Stimulated activated CD4-positive, alpha-beta T cell treated with anti-CD3 and anti-CD28 coated beads, Interleukin-1b, Interleukin-23, amount 100 ng/mL, for 1 hour (primary cell): ENCODE measurements at places on chromosomes 11 and 22.
A peak's percentile ranks its signal among the peaks of the same experiment; 100 is the strongest.

DNA sequence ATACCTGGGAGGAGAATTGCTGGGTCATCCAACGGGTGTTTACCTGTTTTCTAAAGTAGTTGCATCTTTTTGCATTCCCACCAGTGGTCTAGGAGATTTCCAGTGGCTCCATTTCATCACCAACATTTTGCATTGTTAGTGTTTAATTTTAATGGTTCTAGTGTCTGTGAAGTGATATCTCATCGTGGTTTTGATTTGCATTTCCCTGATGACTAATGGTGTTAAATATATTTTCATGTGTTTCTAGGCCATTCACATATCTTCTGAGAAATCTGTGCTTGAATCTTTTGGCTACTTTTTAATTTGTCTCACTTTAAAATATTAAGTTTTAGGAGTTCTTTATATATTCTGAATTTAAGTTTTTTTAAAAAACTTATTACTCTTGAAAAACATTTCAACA, 439.6 kb downstream of the TMEM135 start:
- no peak for DNase-seq

DNA sequence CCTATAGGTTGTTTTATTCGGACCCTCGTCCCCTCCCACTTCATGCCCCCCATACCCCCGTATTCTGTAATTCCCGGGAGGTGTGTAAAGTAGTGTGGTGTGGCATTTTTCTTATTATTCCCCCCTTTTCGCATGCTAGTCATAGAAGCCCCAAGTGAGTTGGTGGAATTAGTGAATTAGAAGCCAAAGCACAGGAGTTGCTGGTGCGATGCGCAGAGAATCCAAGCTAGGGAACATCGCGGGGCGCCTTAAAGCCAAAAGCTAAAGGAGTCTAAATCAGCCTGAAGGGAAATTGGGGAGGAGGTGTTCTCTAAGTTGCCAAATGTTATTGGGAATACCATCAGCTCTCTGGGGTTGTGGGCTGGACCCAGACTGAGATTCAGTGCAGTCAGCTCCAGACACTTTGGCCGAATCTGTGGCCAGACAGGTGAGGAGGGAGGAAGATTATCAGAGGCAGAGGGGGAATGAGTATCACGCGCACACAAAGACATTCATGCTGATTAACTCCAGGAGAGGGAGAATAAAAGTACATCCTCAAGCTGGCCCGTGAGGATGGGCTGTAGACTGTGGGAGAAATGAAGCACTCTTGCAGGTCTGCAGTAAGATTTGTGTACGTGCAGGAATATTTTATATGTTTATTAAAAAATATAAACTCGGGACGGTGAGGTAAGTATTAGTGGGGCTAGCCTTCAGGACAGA, 102.8 kb upstream of the HSD17B12 start:
- DNase-seq, result no peak

- no peak for DNase-seq
These were observed 35.1 kb upstream of the PRSS23 start for GRCh38 chr11:86765203-86765602.

- DNase-seq, result no peak
These were observed 4.2 kb upstream of the HBD start for GRCh38 chr11:5238486-5238885.

DNA sequence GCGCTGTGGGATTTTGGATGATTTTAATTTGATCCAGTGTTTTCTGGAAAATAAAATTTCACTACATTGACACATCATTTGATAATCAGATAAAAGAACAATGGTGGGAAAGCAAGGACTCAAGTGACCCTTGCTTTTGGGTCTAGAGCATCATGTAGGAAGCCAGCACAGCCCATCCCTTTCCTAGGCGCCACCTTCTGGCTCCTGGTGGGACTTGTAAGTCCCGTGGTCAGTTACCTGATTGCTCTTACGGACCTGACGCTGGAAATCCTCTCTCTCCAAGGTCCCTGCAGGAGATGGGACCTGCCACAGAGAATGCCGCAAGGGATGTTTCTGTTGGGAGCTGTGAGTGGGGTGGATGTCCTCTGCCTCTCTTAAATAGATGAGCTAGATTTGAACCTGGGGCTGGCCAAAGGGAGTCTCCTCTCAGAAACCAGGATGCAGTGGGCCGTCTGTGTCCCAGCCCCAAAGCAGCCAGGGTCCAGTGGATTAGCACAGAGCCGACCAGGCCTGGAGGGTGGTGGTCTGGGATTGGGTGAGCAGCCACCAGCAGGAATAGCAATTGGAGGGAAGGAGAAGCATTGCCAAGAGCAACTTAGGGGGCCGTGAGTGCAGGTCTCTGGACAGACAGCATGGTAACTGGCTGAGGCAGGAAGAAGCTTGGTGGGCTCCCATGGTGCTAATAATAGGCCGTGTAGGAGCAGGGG, 21.7 kb downstream of the TIMP3 start:
- DNase-seq, result no peak

DNA sequence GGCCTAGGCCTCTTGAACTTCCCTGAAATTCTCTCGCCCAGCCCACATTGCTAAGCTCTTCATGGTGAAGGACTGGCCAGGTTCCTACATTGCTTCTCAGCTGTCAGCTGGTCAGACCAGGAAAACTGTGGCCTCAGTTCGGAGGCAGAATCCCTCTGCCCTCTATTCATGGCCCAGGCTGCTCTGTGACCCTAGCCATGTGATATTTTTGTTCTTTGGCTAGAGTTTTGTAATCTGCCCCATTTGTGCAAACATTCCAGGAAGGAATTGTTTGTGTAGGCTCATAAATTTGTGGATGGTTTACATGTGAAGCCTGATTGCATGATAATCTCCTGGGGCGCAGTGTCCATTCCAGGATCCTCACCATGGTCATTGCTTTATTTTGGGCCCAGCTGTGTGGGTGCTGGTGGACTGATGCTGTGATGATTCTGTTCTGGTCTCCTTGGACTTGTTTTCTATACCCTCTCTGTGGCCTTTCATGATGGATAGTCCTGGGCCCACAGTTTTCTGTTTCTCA, 149.1 kb upstream of the E2F8 start:
- no peak for DNase-seq

GRCh38 chr22:25964961-25965730, 204.1 kb upstream of the SEZ6L start:
- no peak for DNase-seq

GRCh38 chr11:1574238-1574932, 2.3 kb upstream of the DUSP8 start:
- DNase-seq, result peak; percentile 37

DNA sequence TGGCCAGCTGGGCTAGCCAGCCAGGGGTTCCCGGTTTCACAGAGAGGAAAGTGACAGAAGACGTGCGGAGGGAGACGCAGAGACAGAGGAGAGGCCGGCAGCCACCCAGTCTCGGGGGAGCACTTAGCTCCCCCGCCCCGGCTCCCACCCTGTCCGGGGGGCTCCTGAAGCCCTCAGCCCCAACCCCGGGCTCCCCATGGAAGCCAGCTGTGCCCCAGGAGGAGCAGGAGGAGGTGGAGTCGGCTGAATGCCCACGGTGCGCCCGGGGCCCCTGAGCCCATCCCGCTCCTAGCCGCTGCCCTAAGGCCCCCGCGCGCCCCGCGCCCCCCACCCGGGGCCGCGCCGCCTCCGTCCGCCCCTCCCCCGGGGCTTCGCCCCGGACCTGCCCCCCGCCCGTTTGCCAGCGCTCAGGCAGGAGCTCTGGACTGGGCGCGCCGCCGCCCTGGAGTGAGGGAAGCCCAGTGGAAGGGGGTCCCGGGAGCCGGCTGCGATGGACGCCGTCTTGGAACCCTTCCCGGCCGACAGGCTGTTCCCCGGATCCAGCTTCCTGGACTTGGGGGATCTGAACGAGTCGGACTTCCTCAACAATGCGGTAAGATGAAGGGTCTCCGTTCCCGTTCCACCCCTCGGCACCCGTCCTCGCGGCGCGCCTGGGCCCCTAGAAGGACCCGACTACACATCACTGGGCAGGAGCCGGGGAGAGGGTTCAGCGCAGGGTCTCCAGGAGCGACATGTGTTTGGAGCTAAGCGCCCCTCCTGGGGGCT, at the start of gene CREB3L1:
TSS of gene CREB3L1 (plus strand) at position 41 of the 765 bp plus-strand sequence. CDS start at position 491, 450 bp downstream.
- DNase-seq, result no peak

- DNase-seq, result no peak
These were observed 668.2 kb upstream of the TENM4 start for GRCh38 chr11:80109031-80109430.

- DNase-seq, result no peak
These were observed 54.6 kb downstream of the GAB4 start for GRCh38 chr22:16953206-16954059.

DNA sequence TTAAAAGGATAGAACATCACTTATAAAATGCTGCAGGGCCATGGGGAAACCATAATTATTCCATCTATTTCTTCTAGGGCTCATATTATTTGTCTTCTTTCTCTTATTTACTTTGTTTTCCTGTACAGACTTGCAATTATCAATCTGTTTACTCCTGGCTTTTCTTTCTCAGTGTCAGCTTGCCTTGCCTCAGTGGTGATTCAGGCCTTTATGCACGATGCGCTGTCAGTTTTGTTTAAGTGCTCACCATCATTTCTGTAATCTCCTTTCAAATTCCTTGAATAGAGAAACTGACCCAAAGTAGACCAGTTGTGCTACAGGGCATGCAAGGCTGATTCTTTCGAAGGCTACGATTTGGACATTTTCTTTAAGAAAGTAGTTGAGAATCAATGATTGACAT, 4.7 kb downstream of the PDHX start:
- DNase-seq, result no peak

GRCh38 chr11:45208135-45208534, 61.7 kb downstream of the PRDM11 start:
- no peak for DNase-seq

DNA sequence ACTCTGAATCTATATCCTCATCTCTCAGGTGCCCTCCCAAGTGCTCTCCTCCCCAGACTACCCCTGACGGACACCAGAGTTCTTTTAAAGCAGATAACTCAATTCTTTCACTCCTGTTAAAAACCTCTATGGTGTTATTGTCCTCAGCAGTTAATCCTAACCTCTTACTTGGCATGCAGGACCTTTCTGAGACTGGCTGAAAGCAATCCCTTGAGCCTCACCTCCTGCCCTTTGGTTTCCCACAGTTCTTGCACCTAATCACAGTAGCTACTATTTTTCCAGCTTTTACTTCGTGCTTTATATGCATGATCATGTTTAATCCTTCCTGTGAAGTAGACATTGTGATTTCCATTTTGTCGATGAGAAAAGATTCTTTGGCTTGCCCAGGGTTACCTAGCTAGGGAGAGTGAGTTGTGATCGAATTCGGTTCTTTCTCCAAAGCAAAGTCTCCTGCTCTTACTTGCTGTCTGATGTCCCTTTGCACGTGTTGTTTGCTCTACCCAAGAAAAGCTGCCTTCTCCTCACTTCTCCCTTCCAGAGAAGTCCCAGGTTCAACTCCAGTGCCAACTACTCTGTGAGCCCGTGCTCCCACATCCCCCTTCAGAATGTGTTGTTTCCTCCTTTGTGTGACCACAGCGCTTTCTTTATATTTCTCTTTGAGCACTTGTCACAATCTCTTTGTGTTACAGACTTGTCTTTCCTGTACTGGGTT, 2.1 kb downstream of the UBE2L3 start:
- DNase-seq, result no peak

DNA sequence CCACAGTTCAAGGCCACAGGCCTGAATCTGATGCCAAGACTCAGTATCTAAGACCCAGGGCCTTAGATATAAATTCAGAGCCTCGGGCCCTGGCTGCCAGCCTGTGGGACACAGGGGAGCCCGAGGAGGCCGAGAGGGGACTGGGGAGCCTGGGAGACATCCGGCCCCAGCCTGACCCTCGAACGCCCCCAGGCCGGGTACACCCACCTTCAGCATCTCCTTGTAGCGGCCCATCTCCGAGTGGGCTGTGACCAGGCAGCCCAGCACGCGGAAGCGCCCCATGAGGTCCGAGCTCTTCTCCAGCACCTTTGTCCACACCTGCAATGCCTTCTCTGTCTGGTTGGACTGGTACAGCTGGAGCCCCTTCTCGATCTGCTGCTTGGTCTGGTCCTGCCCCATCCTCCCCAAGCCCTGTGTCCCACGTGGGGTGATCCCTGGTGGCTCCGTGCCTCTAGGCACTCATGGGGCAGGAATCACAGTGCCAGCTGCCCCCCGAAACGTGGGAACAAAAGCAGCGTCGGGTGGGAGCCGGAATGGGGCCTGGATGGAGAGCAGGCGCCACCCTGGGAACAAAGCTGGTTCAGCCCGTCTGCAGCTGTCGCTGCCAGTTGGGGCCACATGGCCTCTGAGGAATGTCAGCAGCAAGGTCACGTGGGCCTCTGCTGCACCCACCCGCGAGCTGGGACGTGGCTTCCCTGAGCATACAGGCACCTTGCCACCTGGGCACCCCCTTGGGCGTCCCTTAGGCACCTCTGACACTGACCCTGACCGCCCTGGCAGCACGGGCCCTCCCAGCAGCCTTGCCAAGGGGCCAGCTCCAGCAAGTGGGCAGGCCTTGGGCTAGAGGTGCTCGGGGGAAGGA, at the start of gene RAPSN:
TSS of gene RAPSN (minus strand) at position 571 of the 862 bp plus-strand sequence. CDS start at position 399, 172 bp downstream.
- DNase-seq, result no peak

DNA sequence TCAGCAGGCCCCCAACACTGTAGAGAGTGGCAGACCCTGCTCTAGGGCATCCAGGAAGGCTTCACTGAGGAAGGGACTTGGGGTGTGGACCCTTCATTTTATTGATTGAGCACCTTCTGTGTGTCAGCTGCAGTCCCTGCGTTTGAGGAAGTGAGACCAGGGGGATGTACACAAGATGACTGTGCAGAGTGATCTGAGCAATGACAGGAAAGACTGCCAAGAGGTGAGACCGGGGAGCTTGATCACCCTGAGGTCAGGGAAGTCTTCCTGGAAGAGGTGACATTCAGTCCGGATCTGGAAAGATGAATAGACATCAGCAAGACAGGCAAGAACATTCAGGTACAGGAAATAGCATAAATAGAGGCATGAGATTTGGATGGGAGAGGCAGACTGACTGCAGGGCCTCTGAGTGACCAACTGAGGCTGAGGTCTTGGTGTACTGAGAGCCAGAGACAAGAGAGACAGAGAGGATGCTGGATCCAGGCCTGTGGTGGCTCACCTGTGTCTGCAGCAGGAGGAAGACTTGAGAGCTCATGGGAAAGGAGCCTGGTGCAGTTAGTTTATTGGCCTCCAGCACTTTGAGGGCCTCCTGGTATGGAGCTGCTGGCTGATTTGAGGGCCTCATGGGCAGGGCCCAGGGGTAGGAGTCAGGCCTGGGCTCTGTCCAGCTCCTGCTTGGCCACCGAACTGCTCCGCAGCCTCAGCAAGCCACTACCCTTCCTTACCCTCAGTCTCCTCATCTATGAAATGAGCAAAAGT, 5.2 kb downstream of the DGAT2 start:
- DNase-seq, result no peak

DNA sequence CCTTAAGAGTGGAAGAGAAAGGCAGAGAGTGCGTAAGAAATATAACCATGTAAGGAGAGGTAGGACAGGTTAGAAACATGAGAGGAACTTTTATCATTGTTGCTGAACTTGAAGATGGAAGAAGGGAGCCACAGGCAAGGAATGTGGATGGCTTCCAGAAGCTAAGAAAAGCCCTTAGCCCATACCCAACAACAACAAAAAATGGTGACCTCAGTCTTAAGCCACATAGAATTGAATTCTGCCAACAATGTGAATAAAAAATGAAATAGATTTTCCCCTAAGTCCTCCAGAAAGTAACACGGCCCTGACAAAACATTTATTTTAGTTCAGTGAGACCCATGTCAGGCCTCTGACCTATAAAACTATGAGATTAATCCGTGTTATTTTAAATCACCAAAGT, 767.3 kb downstream of the FAM181B start:
- no peak for DNase-seq
